Right hindlimb (tissue), 1 donor: ENCODE measurements at places on chromosomes 4 and X.

DNA sequence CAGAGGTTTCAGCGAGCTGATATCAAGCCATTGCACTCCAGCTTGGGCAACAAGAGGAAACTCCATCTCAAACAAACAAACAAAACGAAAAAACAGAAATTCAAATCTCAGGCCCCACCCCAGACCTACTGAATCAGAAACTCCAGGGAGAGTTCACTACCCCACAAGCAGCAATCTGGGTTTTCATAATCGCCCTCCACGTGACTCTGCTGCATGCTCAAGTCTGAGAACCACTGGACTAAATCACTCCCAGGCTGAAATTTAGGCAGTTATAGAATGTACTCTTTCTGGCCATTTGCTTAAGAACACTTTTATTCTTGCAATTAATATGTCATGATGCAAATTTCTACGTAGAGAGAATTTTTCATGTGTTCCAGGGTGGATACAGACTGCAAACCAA, 287.3 kb downstream of the USP46 start:
- DNase-seq, result no peak

- DNase-seq, result no peak
These were observed 3.4 kb downstream of the TENM3 start for GRCh38 chr4:182246401-182247205.

DNA sequence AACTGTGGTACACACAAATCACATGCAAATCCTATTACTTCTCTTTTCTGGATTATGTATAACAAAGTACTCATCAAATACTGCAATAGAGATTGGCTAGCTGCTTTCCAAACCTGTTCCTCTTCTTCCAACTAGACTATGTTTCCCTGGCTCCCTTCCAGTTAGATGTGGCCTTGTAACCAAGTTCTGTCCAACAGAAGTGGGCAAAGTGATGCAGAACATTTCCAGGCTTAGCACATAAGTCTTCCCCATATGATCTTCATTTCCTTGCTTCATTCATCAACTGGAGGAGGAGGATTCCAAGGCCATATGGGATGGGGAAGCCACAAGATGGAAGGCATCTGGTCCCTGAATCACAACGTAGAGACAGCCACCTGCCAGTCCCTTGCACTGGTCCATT, 8.0 kb downstream of the SLC9A7 start:
- DNase-seq, result no peak

DNA sequence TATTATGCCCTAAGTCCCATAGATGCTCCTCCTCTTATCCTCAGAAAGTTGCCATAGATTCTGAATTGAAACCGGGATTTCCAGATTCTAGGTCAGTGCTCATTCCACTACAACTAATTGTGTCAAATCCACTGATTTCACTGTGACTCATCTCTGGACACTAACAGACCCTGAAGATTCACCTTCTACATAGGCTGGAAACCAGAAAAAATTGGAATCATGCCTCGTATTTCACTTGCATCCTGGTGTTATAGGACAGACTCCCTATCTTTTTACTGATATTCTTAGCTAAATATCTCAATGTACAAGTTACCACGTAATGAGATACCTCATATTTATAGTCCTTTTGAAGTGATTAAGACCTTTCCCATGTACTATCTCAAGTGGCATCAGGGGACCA, 36.7 kb downstream of the CLNK start:
- no peak for DNase-seq

GRCh38 chr4:118915468-118915867, 26.8 kb downstream of the SYNPO2 start:
- DNase-seq, result no peak

GRCh38 chr4:105707782-105708180, 708 bp downstream of the INTS12 start:
- DNase-seq, result no peak

DNA sequence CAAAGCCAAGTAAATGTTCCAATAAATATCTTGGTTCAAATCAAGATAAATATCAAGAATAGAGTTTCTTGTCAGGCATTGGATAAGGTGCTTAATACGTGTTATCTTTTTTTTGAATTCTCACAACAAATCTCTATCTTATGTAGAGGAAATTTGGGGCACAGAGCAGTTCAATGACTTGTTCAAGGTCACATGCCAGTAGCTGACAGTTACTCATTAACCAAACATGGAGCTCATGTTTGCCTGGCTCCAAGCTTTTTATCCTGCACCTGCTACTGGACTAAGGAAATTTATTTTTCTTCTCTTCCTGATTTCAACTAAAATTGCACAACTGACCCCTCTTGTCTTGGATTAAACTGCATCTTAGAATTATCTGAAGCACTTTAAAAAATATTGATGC, 76.3 kb downstream of the ATP10D start:
- DNase-seq, result no peak

DNA sequence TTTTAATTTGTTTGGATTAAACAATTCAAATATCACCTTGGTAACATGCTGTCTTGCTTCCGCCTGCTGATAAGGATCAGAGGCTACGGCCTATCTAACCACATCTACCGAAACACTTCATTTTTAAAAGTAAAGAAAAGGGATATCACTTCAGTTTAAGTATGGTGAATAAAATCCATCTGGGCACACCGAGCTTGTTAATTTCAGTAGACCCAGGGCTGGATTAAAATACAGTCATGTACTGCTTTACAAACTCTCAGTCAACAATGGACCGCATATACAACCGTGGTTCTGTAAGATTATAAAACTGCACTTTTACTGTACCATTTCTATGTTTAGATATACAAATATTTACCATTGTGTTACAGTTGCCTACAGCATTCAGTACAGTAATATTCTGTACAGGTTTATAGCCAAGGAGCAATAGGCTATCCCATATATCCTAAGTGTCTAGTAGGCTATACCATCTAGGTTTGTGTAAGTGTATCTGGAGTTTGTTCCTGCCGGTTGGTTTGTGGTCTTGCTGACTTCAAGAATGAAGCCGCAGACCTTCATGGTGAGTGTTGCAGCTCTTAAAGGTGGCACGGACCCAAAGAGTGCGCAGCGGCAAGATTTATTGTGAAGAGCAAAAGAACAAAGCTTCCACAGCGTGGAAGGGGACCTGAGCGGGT, 40.0 kb downstream of the SEPTIN11 start:
- no peak for DNase-seq

DNA sequence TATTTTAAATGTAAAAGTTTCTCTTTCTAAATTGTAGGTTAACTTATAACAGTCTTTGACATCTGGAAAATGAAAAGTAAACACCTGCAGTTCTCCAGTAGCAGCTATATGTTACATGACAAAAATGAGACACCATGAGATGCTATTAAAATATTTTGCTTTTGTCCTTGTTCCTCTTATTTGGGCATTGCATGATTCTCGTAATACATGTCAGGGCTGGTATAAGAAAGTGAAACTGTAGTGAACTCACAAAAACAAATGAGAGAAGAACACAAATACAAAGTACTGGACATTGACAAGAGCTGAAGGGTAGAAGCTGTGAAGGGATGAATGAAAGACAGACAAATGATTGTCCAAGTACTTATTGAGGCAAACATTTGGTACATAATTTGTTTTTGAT, 9.0 kb downstream of the GK2 start:
- DNase-seq, result no peak

DNA sequence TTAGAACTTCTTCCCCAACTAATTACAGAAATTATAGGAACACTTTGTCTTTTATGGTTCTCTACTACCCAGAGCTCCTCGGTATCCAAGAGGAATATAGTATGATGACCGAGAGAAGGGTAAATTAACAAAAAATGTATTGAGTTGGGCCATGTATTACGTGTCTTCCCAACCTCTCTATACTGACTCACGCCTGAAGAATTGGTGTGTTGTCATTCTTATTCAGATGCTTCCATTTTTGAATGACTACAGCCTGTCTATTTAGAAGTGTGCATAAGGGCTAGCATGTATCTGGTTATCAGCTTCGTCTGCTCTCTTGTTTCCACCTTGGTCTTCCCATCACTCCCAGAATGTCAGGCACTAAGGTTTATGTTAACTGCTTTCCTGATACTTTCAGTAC, 24.5 kb upstream of the SCD5 start:
- DNase-seq, result no peak

- DNase-seq, result no peak
These were observed 37.6 kb downstream of the PGRMC2 start for GRCh38 chr4:128249787-128250668.
